ENCODE measurements at places on chromosomes 7 and 10.

- no peak for DNase-seq
Observed at GRCh38 chr10:113621799-113622198, 42.0 kb downstream of the NRAP start.

- DNase-seq = no peak
Observed at GRCh38 chr10:102770792-102771191, 27.0 kb downstream of the WBP1L start.

- DNase-seq = no peak
Observed at GRCh38 chr7:130929896-130930659, 196.1 kb upstream of the KLF14 start.

DNA sequence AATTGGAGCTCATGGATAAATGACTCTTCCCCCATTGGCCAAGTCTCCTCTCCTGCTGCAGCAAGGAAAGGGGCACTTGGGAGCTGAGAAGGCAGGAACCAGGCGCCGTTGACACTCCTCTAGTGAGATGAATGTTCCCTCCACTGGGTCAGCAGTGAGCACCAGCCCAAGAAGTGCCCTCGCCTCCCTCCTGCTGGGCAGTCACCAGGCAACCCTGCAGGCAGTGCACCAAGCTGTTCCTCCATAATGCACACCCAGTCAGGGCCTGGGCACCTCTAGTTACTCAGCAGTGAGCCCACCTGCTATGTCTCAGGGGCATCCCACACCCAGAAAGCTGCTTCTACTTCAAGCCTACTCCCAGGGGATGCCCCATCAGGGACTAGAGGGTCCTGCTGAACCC is 84.3 kb downstream of the KCNMA1 start:
- no peak for DNase-seq

- DNase-seq = no peak
Observed at GRCh38 chr10:51103554-51104217, 29.4 kb downstream of the PRKG1 start.

DNA sequence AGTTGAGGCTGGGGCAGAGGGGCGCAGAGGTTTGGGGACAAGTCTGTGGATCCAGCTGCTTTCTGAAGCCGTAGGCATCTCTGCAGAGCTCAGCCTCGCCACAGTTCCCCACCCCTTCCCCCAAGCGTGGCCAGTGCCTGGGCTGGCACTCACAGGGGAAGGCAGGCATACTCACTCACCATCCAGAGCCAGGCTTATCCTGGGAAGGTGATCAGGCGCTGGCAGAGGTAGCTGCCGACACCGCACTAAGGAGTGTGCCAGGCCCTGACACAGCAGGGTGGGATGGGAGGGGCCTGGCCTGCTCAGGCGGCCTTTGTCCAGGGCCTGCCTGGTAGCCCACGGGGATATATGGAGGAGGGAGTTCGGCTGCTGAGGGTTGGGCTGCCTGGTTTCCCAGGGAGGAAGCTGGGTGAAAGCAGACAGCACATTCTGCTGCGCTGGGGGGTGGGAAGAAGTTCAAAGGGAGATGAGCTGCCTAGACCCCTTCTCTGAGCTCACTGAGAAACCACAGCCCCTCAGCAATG is 15.9 kb downstream of the VSIR start:
- peak; percentile 65 for DNase-seq

GRCh38 chr7:92680442-92680841 is 90.3 kb upstream of the FAM133B start:
- DNase-seq = no peak

DNA sequence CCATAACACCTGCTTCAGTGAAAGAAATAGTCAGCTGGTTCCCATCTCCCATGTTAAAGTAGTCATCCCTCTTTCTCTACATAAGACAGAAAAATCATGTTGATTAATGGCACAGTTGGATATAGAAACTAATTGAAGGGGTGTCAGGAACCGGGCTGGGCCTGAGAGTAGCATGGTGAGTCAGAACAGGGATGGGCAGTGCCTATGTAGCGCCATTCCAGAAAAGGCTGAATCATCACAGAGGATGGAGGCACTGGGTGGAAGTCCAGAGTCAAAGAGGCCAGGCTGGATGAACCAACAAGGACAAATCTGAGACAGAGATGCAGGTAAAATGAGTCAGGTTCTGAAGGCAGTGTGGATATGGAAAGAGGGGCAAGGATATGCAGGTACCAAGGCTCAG is 201.2 kb downstream of the LHFPL3 start:
- no peak for DNase-seq

- no peak for DNase-seq
Observed at GRCh38 chr10:14803827-14804226, 29.1 kb upstream of the FAM107B start.

DNA sequence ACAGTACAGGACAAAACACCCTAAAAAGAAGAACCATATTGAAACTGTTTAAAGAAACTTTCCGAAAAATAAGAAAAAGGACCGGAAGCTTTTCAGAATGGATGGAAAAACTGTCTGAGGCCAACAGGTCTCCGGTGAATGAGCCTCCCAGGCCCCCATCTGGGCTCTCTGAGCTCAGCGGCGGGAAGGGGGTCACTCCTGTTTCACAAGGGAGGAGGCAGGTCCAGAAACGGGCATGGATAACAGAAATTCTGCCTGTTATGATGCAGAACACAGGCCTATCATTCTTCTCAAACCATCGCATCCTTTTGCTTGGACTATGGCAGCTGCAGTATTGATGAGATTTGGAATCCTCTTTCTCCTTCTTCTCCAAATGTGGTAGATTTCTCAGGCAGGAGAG is 58.9 kb upstream of the SHH start:
- DNase-seq = no peak

DNA sequence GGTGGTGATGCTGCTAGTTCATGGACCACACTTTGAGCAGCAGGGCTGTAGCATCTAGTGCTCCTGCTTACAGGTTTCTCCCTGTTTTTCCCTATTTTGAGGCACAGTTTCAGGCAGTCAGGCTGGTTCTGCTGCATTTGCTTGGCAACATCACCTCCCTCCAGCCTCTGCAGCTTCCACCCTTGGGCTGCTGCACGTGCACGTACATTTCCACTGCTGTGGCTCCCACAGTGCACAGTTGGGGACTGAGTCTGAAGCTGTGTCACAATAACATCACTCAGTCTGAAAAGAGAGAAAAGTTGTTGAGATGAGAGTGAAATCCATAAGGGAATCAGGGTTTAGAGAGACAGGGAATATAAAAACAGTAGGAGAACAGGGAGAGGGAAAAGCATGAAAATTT is 230.7 kb upstream of the FZD1 start:
- no peak for DNase-seq

GRCh38 chr10:110168601-110169481 is 38.6 kb upstream of the MXI1 start:
- DNase-seq = no peak

DNA sequence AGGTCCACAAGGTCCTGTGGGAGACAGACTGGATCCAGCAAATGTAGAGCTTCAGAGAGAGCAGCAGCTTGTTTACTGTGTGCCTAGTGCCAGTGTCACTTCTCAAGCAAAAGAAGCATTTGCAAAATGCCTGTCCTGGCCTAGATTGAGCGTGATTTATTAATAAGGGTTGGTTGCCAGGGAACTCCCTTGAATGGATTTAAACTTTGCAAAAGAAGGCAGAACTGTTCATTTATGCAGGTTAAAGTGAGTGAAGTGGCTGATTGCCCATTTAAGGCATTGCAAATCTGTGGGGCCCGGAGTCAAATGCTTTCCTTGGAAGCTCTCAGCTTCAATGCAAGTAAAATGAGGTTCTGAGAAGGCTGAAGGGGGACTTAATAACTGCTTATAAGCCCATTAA is 71.3 kb downstream of the CDHR3 start:
- no peak for DNase-seq

DNA sequence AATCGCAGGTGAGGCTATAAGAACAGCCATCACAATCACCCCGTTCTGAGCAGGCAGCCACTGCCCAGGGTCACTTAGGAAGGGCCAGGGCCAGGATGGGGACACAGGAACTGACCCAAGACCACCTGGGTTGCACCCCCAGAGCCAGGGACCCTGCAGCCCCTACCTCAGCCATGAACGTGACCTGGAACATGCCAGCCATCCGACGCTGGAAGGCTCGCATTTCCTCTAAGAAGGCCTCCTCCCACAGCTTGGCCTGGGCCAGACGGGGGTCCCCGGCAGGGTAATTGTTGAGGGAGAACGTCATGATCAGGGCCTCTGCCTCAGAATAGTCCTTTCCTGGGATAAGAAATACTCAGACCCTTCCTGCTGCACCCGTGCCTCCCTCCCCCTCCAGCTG is 5.0 kb downstream of the NPC1L1 start:
- DNase-seq = no peak

GRCh38 chr7:95527033-95527775 is 41.5 kb downstream of the ASB4 start:
- DNase-seq = peak; percentile 18

GRCh38 chr7:16114071-16114470 is 307.3 kb downstream of the CRPPA start:
- no peak for DNase-seq

GRCh38 chr7:134627109-134627774 is 19.4 kb upstream of the BPGM start:
- no peak for DNase-seq

DNA sequence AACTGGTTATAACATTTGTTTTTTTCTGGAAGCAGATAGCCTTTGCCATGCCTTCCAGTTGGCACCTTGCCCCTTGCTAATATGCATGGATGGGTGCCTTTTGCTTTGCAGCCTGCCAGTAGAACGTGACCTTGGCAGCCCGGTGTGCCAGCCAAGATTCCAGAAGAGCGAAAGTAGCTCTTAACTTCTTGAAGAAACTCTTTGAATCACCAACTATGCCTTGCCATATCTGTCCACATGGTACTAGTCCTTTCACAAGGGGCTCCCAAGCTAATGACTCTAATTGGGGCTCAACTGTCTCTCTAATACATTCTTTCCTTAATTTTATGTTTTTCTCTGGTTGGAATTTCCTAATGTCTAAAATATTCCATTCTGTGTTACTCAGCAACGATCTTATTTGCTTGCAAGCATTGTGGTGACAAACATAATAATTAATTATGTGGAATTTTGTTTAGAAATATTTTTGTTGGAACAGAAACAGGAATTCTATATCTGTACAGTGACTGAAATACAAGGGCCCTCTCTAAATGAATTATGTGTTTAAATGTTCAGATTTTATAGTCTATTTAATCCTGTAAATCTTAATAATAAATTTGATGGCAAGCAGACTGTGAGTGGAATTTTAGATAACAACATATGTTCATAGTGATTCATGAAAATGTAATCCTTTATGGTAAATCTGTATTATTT is 45.8 kb downstream of the HDAC9 start:
- peak; percentile 23 for DNase-seq

DNA sequence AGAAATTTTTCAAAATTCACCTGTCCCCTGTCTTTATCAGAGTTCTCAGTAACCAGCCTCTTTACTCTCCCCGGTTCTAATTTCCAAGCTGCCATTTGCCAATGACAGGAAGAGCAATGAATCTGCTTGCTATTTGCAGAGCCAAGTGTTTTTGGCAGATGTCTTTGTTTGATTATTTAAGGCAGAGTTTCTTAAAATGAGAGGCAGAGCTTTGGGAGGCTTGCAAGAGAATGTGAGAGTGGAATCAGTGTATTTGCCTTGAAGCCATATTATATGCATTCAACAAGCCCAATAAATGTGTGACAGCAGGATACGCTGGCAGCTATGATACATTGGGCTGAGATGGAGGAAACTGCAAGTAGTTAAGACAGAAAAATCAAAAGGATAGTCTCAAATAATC is 196.5 kb downstream of the PHF14 start:
- no peak for DNase-seq

DNA sequence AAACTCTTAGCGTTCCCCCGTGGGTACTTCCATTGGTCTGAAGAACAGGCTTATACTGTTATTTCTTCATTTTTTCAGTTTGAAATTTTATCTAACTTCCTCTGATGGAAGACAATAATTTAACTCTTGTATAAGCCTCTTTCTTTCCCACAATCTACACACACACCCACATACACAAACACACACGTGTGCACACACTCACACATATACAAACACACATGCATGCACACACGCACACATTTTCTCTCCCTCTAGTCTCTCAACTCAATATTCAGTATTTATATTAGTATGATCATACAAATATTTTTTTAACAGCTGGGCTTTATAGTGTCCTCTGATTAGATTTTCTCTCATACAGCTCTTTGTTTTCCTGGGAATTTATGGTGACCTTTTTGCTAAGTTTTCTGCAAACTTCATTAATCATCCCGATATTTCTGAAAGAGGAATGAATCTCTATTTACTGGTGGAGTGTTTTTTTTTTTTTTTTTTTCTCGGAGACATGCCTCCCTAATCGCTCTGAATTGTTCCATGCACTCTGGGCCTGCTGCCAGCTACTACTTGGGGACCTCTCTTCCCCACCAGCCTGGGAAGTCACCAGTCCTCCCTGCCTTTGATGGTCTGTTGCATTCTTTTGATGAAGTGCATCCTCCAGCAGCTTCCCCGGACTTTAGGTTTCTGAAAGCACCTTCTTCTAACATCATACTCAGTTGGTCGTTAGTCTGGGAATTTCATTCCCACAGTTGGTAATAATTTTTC is 75.5 kb downstream of the ZNF777 start:
- no peak for DNase-seq

DNA sequence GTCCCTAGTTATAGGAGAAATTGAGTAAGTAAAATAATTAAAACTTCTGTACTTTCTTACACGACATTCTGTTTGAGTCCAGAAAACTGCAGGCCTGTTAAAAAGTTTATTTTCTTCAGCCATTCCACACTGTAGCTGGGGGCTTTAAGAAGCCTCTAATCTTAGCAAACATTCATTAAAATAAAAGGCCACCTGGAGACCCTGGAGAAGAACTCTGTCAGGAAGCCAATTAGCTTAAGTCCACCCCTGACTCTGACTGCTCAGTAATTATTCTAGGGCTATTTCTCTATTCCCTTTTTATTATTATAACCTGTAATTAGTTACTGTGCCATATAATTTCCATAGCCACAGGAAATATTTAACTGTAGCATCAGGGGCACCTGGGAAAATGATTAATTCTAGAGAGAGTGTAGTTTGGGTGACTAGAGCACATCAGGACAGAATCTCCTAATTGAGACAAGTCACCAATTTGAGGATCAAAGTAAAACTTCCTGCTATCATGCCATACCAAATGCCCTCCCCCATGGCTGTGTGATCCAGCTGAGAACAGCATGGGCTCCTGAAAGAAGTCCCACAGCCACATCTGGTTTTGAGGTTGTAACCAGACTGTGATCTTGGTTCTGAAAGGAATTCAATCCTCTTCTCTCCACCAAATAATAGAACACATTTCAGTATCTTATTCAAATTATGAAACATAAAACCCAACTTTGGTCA is 1302.3 kb downstream of the XPNPEP1 start:
- no peak for DNase-seq

- no peak for DNase-seq
Observed at GRCh38 chr10:108410236-108410635, 1245.7 kb upstream of the SORCS1 start.

DNA sequence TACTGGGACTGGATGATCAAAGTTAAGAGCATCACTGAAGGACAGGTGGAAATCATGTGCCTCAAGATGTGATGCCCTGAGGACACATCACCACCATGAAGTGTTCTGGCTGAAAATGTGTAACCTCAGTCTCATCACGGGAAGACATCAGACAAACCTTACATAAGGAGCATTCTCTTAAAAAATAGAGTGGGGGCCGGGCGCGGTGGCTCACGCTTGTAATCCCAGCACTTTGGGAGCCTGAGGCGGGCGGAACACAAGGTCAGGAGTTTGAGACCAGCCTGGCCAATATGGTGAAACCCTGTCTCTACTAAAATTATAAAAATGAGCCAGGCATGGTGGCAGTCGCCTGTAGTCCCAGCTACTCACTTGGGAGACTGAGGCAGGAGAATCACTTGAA is 65.6 kb downstream of the LOXL4 start:
- no peak for DNase-seq

All from amygdala (tissue), 56 donors.